GOT3 (cell line): ENCODE measurements at places on chromosomes 13 and 19.

DNA sequence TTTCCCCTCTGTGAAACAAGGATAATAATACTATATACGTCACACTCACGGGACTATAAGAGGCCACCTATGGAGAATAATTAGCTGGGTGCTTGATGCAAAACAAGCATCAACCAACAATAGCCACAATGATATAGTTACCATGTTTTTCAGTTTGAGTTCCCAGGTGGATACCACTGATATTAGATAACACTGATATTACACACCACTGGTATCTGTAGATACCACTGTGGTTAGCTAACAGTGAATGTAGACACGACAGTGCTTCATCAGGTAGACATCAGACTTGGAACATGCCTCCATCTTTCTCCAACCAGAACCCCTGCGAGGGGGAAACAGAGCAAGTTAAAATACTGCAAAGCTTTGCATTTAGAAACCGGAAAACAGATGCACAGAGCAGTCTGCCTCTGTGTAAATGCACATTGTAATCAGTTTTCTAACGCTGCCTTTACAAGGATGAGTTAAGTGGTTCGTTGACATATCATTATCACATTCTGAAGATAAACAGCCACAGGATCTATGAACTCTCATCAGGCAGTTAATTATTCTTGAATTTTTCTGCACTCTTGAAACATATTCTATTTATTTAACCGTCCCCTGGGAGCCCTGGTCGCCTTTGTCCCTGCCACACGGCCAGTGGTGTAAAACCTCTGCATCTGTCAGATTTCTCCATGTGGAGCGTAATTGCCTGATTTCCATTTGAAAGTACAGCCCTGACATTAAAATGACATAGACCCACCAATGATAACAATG is 80.7 kb downstream of the RNASEH2B start:
- no peak for DNase-seq

- DNase-seq: no peak
Measured at GRCh38 chr13:51764184-51765141, 39.5 kb downstream of the DHRS12 start.

DNA sequence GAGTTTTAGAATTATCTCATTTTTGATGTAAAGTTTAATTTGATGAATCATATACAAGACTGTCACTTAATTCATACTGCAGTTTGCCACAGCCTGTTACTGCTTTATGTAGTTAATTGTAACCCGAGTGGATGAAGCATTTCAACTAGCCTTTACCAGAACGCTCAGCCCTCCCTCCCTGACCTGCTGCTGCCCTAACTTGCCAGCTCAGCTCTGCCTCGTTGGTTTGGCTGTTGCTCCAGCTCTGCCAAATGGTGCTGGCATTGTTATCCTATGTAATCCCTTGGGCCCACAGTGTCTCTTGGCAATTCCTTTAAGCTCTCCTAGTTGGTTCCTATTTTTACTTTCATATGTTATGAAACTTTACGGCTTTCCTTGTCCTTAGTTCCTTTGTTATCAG is 113.3 kb downstream of the LMO7 start:
- DNase-seq: no peak

DNA sequence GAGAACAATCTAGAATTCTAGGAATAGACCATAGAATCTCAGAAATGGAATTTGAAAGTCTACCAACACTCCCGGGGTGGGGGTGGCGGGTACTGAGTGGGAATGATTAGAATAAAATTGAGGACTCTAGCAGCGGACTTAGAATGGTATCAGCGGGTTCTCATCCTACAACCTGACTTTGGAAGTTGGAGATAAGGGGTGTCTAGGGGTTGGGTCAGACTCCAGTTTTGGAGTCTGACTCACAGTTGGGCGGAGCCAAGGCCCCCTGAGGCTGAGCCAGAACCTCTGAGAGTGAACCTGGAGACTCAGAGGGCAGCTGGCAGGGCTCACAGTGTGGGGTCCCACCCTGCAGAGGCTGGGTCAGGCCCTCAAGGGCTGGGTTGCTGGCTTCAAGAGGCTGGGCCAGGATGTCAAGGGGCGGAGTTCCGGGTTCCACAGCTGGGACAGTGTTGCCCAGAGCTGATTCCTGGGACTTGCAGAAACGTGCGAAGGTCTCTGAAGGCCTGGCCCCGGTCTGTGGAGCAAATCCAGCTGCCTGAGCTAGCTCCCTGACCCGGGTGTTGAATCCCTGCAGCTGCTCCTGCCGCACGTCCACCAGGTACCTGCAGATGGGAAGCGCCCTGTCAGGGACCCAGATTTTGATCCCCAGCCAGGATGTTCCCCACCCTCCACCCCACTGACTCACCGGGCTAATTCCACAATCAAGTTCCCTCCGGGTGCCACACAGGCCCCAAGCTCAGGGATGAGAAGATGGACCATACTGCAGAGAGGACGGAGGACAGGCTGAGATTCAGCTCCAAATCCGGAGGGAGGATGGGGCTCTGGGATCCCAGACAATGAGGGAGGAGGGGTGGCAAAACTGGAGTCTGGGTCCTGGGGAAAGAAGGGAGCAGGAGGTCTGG is 1.6 kb upstream of the TNNI3 start:
- DNase-seq: no peak

GRCh38 chr13:38582133-38582532 is 104.7 kb upstream of the FREM2 start:
- DNase-seq: no peak

GRCh38 chr13:110162866-110163658 is 143.9 kb downstream of the COL4A1 start:
- no peak for DNase-seq

DNA sequence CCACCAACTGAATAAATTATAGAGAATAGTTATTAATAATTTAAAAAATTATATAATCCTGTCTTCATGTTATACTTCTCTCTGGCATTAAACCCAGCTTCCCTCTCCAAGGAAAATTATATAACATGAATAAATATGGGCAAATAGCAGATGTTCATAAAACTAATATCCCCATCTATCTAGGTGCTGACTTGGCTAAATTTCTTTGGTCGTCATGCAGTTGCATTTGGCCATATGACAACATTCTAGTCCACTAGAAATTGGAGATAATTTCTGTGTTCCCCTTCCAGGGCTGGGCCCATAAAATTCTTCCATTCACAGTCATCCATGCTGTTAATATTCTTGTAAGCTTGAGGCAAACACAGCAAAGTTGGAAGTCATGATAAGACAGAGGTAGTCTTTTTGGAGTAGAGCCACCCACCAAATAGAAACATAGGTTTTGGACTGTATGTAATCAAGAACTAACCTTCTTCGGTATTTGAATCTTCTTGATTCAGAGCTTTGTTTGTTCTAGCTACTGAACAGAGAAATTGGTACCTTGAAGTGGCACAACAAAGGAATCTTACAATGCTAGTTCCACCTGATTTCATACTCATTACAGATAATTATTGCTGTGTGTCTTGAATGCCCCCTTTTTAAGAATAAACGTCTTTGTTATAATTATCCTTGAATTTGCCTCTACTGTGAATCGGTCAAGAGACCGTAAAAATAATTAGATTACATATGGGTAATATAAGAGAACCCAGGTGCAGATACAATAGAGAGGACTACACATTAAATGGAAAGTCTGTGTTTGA is 678.5 kb upstream of the PCDH20 start:
- no peak for DNase-seq

GRCh38 chr19:4641132-4641531 is 1.8 kb downstream of the TNFAIP8L1 start:
- DNase-seq: no peak

- no peak for DNase-seq
Measured at GRCh38 chr19:15400521-15401396, 18.0 kb downstream of the AKAP8L start.

DNA sequence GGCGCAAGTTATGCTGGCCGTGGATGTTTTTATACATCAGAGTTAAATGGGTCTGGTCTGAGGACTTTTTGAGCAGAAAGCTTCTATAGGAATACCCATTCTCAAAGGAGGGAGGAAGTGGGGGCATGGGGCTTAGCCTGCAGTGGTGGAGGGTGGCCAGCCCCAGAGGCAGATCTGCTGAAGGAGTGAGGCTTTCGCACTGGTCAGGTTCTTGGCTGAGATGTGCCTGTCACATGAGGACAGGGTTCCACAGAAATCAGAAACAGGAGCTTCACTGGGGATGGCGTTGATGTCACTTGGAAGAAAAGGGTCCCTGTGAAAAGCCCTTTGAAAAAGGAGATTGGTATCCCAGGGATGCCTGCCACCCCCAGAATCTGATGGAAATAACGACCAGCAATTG is 100.7 kb upstream of the MCF2L start:
- no peak for DNase-seq

DNA sequence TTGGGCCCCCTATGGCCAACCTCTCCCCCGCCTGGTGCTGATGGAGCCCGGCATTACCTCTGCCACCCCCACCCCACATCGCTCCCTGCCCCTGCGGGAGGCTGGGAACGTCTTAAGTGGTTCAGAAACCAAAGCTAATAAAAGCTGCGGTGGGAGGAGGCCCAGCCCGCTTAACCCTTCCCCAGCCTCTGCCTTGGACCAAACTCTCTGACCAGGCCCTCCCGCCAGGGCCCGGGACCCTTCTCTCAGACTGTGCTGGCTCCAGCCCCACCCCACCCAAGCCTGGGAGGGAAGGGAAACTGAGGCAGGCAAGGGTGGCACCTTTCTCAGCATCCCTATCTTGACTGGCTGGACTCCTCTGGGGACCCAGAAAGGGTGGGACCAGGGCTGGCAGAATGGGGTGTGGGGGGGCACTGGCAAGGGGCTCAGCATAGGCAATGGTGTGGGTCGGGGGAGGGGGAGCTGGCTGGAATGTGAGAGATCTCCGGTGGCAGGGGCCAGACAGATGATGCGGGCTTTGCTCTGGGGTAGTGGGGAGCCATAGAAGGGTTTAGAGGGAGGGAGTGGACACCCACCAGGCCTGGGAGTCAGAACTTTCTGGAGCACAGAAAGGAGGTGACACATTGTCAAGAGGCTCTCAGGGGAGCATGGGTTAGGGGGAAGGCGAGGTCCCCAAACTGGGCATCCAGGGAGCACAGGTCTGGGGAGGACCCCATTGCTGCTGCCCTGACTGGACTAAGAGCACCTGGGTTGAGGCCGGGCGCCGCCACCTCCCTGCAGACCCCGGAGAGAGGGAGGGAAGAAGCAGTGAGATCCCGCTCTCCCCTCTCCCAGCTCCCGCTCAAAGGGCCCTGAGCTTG is 21.9 kb downstream of the SMIM24 start:
- DNase-seq: no peak

DNA sequence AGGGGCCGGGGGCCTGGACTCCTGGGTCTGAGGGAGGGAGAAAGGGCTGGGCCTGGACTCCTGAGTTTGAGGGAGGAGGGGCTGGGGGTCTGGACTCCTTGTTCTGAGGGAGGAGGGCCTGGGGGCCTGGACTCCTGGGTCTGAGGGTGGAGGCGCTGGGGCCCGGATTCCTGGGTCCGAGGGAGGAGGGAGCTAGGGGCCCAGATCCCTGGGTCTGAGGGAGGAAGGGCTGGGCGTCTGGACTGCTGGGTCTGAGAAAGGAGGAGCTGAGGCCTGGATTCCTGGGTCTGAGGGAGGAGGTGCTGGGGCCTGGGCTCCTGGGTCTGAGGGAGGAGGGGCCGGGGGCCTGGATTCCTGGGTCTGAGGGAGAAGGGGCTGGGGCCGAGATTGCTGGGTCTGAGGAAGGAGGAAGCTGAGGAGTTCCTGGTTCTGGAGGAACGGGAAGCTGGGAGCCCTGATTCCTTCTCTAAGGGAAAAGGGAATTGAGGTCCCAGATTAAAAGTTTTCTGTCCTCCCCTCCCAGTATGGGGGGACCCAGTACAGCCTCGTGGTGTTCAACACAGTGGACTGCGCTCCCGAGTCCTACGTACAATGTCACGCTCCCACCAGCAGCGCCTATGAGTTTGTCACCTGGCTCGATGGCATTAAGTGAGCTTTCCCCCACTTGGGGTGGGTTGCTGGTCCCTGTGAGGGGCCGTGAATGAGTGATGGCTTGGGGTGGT is 721 bp downstream of the MED25 start:
- no peak for DNase-seq

DNA sequence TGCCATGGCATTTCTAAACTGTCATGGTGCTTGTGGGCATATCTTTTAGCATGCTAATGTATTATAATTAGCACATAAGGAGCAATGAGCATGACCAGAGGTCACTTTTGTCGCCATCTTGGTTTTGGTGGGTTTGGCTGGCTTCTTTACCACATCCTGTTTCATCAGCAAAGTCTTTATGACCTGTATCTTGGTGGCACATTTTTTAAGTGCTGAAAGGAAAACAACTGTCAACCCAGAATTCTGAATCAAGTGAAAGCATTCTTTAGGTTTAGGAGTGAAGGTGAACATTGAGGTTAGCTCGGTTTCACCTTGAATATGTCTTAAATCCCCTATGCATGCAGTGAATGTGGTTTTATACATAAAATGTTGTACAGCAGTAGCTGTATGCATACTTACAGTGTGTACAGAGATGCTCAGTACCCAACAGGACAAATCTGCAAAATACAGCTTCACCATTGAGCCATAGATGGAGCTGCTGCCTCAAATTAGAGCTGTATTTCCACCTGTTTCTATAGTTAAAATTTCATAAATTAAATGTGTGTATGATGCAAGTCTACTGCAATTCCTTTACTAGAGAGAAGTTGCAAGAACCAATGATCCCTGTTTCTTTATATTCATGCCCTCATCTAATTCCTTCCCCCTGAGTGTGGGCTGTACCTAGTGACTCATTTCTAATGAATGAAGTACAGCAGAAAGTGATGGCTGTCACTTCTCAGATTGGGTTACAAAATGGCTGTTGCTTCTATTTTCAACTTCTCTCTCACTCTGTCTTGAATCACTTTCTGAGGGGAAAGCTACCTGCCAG is 25.2 kb upstream of the IGSF23 start:
- DNase-seq: peak; percentile 18

- no peak for DNase-seq
Measured at GRCh38 chr13:38147050-38147449, 202.6 kb upstream of the UFM1 start.

DNA sequence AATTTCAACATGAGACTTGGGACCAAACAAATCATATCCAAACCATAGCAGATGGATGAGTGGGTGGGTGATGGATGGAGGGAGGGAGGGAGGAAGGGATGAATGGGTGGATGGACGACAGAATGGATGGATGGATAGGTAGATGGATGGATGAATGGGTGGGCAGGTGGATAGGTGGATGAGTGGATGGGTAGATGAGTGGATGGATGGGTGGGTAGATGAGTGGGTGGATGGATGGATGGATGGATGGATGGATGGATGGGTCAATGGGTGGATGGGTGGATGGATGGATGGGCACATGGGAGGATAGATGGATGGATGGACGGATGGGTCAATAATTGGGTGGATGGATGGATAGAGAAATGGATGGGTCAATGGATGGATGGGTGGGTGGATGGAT is 47.9 kb upstream of the ONECUT3 start:
- no peak for DNase-seq

DNA sequence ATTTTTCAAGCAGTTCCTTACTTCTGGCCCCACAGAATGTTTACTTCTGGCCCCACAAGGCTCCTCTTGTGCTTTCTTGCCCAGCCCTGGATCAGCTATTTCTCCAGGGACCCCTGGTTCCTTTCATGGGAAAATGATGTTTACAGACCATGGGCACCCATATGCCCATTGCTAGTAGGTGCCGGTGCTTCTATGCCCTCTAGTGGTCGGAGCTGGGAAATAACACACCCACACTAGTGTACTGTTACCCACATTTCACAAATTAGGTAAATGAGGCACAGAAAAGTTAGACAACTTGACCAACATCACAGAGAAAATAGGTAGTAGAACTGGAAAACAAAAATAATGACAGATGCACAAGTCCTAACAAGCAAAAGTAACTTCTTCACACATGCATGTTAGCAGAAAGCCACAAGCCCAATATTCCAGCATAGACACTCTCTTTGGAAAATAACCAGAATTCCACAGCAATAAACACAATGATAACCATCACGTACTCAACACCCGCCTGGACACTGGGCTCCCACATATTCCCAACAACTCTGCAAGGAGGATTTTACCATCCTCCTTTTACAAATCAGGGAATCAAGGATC is 1.3 kb upstream of the CEACAM6 start:
- DNase-seq: no peak
